Esophagus mucosa (tissue), 1 donor: ENCODE measurements at places on chromosomes 1 and 21. TPM values are rescaled to one million over a fixed set of nuclear protein-coding genes. Genes with fewer than 3 reads are reported as not detected.
A peak's percentile ranks its signal among the peaks of the same experiment; 100 is the strongest.

Gene LCE2C
- total RNA-seq: not detected

Gene RHD
- not detected for total RNA-seq

Gene LRRC7
- 0.08 TPM for total RNA-seq

Gene IL19
- total RNA-seq: 5.5 TPM

Gene FMOD
- total RNA-seq: 4.5 TPM

Gene VANGL1
- 15.5 TPM for total RNA-seq

Gene PIGK
- 12.1 TPM for total RNA-seq

Gene NOS1AP
- total RNA-seq: 1.4 TPM

Gene VWA5B1
- total RNA-seq: not detected

Gene SNAP47
- 15.8 TPM for total RNA-seq

Gene LRRC3
- 0.72 TPM for total RNA-seq

Gene WNT9A
- 3.1 TPM for total RNA-seq

Gene MYCL
- 16.9 TPM for total RNA-seq

GRCh38 chr1:15939181-15940109 is 36.5 kb downstream of the ZBTB17 start:
- no peak for ATAC-seq

GRCh38 chr1:165539908-165540307 is 3.9 kb upstream of the LRRC52 start:
- no peak for ATAC-seq

DNA sequence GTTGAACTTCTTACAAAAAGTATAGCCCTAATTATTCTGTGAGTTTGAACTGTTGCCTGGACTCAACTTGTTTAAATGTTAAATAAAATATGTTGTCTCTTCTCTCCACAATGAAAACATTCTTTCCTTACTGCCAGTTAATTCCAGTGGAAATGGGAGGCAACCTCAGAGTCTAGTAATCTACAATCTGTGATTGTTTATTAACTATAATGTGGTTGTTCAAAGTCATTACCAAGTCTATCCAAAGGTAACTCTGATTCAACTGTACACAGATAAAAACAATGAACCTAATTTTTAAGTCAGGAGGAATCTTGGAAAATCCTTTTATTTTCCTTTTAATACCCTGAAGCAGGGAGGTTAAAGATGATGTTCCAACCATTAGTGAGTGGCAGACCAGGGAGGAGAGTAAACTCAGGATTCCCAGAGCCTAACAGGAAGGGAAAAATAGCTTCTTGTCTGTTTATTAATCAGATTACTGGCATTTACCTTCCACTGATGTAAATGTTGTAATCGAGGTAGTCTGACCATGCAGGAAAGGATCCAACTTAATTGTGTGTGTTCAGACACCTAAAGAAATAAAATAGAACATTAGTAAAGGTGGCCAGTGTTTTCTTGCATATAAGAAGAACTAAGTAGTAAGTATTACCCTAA is 57.1 kb upstream of the TBX15 start:
- ATAC-seq: no peak

GRCh38 chr21:22535630-22536029 is 1537.4 kb downstream of the NCAM2 start:
- ATAC-seq: no peak

DNA sequence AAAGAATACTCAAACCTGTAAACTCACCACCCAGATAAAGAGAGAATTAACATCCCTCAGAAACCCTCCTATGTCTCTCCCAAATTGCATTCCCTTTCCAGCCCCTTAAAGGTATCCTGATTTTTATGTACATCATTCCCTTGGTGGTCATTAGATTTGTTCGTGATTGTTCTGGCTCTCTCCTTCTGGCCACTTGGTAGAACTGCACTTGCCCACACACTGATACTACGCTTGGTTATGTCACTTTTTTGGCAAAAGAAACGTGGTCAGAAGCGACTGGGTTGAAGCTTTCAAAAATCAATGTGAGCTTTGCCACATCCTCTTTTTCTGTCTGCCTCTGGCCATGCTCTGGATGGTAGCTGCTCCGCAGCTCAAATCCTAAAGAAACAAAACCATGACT is 76.3 kb downstream of the KRTAP19-8 start:
- ATAC-seq: no peak

- no peak for ATAC-seq
Observed at GRCh38 chr1:216805233-216805632, 82.0 kb upstream of the ESRRG start.

DNA sequence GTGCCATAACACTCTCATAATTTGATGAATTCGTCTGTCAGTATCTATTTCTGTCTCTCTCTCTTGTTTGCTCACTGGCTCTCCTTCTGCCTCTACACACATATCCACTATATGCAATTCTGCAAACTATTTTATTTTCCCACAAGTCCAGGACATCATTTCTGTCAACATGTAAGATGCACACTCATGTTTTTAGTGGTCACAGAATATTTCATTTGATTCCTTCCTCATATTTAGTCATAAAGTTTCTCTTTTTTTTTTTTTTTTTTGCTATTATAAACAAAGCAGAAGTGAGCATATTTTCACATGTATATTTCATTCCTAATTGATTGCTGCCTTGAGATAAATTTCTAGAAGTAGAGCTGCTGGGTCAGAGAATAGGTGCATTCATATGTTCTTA is 165.3 kb downstream of the PGBD5 start:
- no peak for ATAC-seq

- ATAC-seq: no peak
Observed at GRCh38 chr1:107550358-107550757, 409.5 kb downstream of the NTNG1 start.

DNA sequence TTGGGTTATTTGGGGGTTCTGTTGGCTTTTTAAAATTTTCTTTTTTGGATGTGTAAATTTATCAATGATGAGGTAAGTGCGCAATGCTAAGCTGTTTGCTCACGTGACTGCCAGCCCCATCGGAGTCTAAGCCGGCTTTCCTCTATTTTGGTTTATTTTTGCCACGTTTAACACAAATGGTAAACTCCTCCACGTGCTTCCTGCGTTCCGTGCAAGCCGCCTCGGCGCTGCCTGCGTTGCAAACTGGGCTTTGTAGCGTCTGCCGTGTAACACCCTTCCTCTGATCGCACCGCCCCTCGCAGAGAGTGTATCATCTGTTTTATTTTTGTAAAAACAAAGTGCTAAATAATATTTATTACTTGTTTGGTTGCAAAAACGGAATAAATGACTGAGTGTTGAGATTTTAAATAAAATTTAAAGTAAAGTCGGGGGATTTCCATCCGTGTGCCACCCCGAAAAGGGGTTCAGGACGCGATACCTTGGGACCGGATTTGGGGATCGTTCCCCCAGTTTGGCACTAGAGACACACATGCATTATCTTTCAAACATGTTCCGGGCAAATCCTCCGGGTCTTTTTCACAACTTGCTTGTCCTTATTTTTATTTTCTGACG is 3.1 kb downstream of the OLIG2 start:
- no peak for ATAC-seq

- ATAC-seq: no peak
Observed at GRCh38 chr1:220817907-220818306, 31.2 kb downstream of the MTARC1 start.

DNA sequence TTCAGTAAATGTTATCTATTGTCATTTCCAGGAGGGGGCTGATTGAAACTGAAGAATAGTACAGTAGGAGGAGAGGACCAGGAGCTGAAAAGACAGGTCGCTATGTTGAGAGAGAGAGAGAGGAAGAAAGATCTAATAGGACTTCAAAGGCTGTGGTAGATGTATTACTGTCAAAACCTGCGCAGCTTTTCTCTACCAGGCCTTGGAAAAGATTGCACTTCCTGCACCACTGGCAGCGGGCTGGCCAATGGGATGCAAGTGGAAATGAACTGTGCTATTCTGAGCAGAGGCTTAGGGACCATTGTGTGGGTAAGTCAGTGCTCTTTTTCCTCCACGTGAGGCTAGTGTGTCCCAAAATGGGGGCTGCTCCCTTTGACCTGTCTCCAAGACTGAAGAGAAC is 47.1 kb downstream of the MDM4 start:
- no peak for ATAC-seq

- no peak for ATAC-seq
Observed at GRCh38 chr1:82090104-82090503, 289.4 kb downstream of the ADGRL2 start.

DNA sequence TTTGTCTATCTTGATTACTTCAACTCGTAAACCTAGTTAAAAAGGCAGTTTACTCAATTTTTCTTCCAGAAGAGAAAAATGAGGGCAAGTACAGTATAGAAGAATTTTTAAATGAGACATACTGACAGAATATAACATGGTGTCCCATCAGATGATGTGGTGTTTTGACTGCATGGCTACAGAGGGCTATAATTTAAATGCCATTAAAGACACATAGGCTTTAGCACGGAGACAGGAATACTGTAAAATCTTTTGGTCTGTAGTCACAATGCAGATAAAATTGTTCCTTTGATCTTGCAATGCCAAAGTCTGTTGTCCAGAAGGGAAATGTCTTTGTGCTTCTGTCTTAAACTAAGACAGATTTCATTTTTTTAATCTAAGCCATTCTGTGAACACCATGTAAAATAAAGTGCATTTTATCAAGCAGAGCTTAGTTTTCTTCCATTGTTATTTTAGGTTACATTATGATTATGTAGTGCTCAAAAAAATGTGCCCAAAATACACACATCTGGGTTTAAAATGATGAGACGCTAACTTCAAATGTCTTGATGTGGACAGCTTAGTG is 249.6 kb downstream of the PTPRC start:
- ATAC-seq: no peak

- ATAC-seq: peak; percentile 9
Observed at GRCh38 chr1:155125946-155126555, 1.6 kb upstream of the EFNA1 start.

GRCh38 chr1:64711266-64711665 is 33.6 kb upstream of the RAVER2 start:
- ATAC-seq: no peak

GRCh38 chr1:227156520-227156919 is 161.8 kb downstream of the CDC42BPA start:
- no peak for ATAC-seq

DNA sequence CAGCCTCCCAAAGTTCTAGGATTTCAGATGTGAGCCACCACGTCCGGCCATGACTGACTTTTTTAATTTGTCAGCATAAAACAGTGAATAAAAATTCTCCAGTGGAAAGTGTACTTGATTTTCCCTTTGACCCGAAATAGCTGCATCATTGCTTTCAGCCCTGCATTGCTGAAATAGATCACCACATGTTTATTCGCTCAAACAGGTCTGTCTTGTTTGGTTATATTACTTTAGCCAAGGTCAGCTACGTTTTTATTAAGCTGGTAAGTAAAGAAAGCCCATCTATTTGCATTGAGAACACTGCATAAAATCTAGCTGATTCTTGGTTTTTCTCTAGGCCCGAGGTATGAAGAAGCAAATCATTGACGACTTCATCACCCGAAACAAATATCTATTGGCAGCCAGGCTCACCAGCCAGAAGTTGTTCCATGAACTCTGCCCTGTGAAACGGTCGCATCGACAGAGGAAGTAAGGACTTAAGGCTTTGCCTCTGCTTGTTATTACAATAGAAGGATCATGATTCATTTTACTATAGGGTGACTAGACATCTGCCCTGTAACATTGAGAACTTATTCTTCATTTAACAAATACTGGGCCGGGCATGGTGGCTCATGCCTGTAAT is 25.6 kb downstream of the AGMAT start:
- peak; percentile 95 for ATAC-seq

DNA sequence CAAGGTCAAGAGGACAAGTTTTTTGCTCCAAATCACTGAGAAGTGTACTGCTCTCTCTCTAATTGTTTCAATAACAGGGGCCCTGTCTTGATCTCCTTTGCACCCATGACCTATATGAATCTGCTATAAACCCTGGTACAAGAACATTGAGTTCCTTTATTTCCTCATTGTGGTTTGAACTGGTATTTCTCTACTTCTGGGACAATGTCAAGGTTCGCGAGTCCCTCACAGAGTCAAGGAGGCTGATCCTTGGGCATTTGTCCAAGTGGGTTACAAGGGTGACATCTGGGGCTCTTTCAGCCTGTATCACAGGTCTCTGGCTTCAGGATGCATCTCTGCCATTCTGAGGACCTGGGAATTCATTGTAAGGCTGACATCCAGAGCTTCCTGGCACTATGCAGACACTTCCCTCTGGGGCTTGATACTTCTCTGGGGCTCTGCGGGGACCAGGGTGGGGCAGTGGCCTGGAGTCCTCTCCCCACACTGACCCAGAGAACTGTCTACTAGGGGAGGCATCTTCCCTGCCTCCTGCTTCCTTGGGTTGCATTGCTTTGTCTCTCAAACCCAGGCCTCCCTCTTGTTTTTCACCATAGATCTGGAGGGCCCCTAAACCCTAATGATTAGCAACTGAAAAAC is 22.5 kb upstream of the ZNF648 start:
- no peak for ATAC-seq

DNA sequence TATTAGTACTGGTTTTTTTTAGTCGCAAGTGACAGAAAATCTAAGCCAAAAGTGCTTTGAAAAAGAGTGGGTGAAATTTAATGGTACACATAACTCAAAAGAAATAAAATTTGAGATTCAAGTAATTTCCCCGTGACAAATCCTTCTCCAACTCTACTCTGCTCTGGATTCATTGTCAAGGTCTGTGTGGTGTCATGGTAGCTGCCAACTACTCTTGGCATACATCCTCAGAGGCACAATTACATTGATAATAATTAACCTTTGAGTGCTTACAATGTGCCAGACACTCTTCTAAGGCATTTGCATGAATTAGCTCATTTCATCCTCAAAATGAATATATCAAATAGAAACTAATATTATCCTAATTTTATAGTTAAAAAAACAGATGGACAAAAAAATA is 1153.9 kb upstream of the NCAM2 start:
- ATAC-seq: no peak

DNA sequence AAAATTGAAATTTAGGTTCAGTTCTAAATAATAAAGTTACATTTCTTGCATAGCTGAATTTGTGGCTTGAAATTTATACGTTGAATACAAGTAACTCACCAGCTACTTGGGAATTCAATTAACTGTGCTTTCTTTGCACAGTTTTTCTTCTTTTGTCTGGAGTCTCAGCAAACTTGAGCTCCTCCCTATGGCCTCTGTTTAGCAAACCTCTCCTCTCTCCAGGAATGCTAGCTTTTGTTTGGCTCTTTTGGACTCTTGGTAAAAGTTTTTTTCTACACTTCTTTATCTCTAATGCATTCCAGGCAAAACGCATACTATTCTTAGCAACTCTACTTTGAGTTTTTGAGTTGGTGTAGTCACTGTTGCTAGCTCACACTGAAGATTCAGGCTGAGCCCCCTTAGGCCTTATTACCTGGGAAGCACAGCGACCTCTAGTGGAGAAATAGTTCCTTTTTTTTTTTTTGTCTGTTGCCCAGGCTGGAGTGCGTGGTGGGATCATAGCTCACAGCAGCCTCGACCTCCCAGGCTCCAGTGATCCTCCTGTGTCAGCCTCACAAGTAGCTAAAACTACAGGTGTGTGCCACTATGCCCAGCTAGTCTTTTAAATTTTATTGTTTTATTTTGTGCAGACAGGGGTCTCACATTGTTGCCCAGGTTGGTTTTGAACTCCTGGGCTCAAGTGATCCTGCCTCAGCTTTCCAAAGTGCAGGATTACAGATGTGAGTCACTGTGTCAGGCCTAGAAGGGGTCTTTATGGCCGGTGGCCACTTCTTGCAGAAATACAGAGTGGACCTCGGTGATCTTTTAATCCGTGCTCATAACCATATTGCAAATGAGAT is 61.7 kb downstream of the CASQ2 start:
- ATAC-seq: no peak
